ENCODE measurements at places on chromosomes 5 and 9.
A peak's percentile ranks its signal among the peaks of the same experiment; 100 is the strongest.

DNA sequence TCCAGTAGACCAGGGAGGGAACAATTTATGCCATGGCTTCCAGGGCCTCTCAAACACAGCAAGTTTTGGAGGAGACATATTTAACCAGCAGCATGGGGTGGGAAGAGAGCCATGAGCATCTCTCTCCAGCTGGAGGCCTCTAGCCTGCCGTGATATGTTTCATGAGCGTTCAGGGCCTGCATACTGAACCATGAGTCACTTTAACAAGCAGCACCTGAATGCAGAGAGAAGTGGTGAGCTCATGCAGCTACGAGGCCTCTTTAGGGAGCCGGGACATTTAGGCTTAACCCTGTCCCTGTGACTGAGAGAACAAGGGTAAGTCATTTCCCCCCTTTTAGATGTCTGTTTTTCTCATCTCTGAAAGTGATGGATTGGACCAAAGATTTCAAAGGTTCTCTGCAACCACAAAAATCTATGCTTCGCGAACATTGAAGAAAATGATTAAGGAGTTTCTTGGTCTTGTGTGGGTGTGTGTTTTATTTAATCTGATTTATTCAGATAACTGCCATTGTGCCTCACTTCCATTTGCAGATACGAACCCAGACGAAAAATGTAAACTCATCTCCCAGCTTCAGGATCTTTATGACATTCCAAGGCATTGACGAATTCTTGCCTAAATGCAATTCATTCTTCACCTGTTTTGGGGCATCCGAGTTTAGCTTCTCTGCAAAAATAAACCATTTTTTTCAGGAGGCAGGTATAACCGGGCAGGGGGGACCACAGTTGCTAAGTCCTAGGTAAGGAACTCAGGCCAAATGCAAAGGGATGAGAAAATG is 157.0 kb downstream of the GABBR2 start:
- DNase-seq = no peak

DNA sequence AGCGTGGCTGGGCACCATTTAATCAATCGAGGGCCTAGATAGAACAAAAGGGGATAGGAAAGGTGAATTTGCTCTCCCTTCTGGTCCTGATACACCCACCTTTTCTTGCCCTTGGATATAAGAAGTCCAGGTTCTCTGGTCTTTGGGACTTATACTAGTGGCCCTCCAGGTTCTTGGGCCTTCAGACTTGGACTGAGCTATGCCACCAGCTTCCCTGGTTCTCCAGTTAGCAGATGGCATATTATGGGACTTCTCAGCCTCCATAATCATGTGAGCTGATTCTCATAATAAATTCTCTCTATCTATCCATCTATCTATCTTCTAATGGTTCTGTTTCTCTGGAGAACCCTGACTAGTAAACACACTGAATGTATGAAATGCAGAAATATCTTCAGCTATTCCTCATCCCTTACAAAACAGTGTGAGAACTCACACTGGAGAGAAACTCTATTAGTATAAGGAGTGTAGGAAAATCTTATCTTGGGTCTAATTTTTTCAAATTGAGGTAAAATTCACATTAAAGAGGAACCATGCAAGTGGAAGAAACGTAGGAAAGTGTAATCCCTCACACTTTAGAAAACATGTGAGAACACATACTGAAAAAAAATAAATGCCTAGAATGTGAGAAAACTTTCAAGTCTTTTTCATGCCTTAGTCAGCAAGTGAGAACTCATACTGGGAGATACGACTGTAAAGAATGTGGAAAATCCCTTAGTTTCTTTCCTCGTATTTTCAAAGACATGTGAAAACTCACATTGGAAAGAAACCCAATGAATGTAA is 15.5 kb downstream of the PCDHB15 start:
- no peak for DNase-seq

DNA sequence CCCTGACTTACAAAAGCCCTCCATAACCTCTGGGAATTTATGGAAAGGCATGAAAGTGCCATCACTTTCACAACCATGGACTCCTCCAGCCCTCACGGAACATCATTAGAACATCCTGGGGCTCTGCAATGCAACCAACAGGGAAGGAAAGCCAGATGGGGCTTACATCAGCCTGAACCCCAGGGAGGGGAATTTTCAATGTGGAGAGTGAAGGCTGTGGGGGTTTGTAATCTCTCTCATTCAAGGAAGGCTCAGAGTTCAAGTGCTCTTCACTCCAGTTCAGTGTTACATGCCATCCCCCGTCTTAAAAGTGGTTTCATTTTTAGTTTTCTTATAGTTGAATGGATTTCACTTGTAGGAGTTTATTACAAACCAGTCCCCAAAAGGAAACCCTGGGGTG is 5.7 kb downstream of the SPRY4 start:
- no peak for DNase-seq

DNA sequence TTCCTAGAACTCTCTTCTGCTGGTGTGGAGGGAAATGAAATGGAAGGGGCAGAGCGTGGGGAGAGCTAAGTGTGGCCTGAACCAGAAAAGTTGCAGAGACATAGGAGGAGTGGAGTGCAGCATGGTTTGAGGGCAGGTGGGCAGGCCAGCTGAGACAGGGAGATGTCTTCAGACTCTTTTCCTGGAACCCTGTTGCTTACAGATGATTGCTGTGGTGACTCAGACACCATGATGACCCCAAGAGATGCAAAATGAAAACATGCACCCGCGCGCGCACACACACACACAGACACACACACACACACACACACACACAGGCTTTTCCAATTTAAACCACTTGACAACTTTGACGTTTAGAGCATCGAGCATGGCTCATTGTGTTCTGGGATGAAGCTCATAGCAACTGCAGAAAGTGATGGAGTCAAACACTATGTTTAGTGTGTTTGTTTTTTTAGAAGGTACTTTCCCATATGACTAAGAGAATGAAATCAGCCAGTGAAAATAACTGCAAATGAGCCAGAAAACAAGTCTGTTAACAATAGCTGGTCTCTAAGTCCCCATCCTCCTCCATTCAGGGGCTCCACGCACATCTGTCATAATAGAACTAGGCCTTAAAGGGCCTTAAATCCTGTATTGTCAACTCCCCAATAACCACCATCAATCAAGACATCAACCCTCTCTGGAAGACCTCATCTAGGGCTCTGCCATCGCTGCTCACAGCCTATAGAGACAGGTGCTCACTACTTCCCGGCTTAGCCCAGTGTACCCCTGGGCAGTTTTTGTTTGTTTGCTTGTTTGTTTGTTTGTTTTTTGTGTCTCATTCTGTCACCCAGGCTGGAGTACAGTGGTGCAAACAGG is 9.6 kb downstream of the TMOD1 start:
- DNase-seq = peak; percentile 60

- no peak for DNase-seq
These were observed 24.8 kb downstream of the FYB1 start for GRCh38 chr5:39194466-39195136.

- no peak for DNase-seq
These were observed 207.0 kb downstream of the CSNK1G3 start for GRCh38 chr5:123719004-123719403.

- no peak for DNase-seq
These were observed 11.5 kb downstream of the CAMK4 start for GRCh38 chr5:111235635-111236034.

DNA sequence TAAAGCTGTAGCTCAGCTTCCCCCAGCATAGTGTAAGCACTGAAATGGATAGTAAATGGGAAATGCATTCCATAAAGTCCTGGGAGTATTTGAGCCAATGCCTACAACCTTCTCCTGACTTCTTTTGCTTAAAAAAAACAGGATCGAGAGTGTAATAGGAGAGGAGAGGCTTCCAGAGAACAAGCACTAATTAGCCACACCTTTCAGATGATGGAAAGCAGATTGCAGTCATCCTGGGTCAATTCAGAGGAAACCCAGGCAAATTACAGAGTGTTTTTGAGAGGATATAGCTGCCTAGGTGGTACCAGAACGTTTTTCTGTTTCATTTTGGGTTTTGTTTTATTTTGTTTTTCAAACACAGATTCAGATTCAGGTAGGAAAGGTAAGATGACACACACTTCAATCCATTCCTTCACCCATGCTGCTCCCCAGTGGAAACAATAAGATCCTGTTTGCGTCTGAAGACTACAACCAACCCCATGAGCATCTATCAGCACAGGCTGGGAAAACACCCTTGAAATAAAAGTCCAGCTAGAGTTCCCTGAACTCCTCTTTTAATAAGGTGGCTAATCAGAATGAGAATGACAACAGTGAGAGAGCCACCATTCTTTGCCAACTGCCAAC is 95.6 kb downstream of the RFK start:
- DNase-seq = no peak

DNA sequence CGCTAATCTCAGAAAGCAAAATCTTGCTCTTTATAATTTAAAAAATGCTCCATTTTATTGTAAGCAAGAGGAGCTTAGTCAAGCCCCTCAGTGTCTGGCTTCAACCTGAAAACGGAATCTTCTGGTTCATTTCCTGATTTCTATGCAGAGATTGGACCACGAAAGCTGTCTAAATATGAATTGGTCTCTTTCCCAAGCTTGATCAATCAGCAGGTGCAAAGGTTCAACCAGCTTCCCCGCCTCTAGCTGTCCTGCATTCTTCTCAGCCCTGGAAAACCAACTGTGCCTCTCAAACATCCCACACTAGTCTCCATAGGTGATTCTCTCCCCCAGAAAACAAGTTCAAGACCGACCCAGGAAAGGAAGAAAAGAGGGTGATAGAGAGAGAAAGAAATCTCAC is 34.5 kb downstream of the FNBP1 start:
- no peak for DNase-seq

GRCh38 chr5:116062352-116062751 is 22.5 kb upstream of the COMMD10 start:
- DNase-seq = no peak

DNA sequence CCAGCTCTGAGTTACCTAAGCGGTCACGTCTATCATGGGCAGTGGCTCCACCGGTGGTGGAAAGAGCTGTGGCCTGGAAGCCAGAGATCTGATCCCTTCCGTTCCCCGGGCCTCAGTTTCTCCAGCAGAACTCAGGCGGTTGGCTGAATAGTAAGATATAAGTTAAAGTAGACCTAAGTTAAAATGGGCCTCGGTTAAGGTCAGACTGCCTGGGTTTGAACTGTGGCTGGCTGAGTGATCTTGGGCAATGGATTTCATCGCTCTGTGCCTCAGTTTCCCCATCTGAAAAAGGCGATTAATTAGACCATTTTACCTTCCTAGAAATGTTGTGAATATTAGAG is 997 bp downstream of the COL15A1 start:
- DNase-seq = no peak

DNA sequence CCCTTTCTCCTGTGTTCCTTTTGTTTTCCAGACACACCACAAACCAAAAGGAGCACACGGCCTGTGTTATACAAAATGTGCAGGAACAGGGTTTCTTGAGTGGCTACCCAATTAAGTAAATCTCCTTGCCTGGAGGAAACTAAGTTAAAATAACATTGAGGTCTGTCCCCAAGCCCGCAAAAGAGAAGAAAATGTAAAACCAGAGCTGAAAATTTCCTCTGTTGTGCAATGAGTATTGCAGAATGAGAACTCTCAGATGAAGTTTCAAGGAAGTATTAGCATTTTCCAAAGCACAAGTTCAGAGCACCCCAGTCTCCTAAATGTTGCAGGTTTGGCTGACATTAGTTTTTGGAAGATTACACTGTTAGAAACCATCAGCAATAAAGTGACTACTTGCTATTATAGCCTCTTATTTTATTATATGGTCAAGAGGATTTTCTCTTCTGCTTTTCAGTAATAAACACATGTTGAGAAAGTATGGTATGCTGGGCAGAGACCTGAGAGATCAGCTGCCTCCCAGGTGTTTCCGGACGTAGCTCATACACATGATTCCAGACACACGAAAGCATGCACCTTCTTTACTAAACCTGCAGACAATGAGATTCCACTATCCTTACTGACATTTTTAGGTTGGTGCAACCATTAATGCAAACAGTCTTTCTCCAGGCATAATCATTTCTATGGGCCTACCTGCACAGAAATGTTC is 161.3 kb downstream of the SNCAIP start:
- DNase-seq = no peak

GRCh38 chr5:158033724-158034123 is 174.8 kb upstream of the CLINT1 start:
- DNase-seq = no peak
